ENCODE measurements at places on chromosomes 3 and 15. TPM values are rescaled to one million over a fixed set of nuclear protein-coding genes. Genes with fewer than 3 reads are reported as not detected.

GRCh38 chr15:71136159-71136783, 21.0 kb downstream of the THSD4 start:
- no peak for DNase-seq
- H3K27me3 ChIP-seq, result peaks cover 14% of the 10 kb centered on the region
- H3K4me3 ChIP-seq, result no peak overlapping the region
- H3K36me3 ChIP-seq, result no peaks in the 10 kb centered on the region

DNA sequence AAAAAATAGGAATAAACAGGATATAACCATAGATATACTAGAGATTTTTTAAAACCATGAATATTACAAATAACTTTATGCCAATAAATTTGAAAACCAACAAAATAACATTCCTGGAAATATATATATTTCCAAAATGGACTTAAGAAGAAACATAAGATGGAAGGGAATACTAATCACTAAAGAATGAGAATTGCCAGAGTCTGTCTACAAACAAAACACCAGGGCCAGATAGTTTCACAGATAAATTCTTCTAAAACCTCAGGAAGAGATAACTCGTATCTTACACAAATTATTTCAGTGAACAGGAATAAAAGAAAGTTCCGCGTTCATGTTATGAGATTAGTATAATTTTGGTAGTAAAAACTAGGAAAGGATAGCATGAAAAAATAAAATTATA, 107.3 kb downstream of the HERC1 start:
- peaks cover 28% of the 10 kb centered on the region for H3K36me3 ChIP-seq
- DNase-seq, result no peak
- no peak overlapping the region for H3K4me3 ChIP-seq

The STAG1 gene
- 32.3 TPM for total RNA-seq

The UCN2 gene
- not detected for total RNA-seq

DNA sequence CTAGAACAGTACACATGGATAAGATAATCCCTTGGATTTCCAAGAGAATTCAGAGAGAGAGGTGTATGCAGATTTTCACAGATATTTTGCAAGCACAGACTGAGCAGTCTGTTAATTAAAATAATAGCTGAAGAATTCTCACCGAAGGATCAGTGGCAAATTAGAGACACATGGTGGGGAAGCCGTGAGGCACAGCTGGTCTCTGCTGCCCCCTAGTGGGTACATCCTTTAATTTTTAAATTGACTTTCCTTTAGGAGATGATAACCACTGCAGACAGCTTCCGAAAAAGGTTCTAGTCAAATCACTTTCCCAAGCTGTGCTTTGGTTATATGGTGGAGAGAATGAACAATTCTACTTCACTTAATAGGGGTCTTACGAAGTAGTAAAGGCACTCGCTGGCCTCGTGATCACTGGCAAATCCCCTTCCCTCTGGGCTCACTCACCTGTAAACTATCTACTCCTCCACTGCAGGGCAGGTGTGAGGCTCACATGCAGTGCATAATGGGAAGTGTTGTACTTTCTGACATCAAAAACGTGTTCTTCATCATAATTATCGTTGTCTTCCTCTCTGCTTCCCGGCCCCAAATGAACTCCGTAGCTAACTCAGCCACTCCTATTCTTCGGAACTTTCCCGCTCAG, 19.5 kb downstream of the MESD start:
- H3K4me3 ChIP-seq, result no peak overlapping the region
- H3K27ac ChIP-seq, result no peak overlapping the region
- H3K27me3 ChIP-seq, result no peaks in the 10 kb centered on the region
- peak; percentile 67 for DNase-seq
- peaks cover 14% of the 10 kb centered on the region for H3K36me3 ChIP-seq

- H3K36me3 ChIP-seq, result no peaks in the 10 kb centered on the region
- no peak overlapping the region for H3K4me3 ChIP-seq
- no peak for DNase-seq
These were observed 98.7 kb upstream of the ANKRD28 start for GRCh38 chr3:15896500-15896899.

DNA sequence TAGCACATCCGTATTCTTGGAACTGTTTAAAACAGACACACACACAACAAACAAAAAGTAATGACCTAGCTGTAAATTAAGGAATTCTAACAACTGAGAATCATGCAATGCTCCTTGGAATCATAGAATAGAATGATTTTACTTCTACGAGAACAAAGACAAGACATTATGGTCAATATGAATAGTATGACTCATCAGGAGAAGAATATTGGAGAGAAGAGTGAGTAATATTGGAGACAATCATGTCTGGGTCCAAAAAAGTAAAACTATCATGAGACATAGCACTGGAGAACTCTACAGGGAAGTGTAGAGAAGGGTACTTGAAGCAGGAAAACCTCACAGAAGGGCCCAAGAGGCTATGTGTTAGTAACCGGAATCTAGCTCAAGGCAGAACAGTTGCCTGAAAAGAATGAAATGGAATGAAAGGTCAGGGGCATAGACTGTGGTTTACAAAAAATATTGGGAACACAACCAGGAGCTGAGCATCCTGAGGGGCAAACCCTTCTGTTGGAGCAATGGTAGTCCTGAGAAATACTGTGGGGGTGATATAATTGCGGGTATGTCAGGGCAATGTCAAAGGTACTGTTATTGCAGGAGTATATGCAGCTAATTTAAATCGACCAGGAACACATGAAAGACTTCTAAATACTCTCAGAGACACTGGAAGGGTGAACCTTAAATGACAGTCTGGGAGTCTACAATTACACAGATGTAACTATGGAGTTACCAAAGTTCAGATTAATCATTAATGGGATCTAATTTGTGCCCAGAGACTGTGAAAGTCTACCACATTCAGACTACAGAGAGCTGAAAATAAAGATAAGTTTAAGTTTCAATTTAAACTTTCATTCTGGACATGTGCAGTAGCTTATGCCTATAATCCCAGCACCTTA, 201.2 kb downstream of the BCHE start:
- H3K4me3 ChIP-seq, result no peak overlapping the region
- H3K27me3 ChIP-seq, result no peaks in the 10 kb centered on the region
- H3K27ac ChIP-seq, result no peak overlapping the region

The TMEM40 gene
- total RNA-seq, result not detected

DNA sequence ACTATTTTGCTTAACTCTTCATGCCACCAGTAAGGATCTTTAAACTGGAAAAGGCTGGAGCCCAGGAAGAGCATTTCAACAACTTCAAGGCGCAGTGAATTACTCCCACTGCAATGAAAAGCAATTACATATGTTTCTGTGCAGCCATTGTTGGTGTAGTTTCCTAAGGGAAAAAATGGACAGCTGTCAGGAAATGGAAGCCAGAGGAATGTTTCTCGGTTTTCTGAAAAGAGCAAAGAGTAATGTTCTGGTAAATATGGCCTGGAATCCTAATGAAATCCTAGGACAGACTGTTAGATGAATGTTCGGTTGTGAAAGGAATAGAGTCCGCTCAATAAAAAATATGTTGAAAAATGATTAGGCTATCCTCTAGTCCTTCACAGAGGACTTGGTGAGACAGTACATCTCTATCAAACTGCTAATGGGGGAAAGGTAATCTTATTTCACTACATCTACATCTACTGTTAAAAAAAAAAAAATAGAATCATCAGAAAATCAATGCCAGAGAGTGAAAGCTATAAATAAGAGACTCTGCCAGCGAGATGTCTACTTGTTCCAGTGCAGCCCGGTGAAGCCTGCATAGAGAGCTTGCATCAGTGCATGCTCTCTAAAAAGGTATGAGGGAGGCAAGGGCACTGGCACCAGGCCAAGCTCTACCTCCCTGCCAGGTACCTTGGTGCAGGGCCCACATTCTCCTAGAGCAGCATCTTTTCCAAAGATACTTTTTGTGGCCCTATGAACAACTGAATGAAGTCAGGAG, 68.2 kb upstream of the TJP1 start:
- H3K4me1 ChIP-seq, result no peaks in the 10 kb centered on the region
- no peak for DNase-seq
- no peak overlapping the region for H3K27ac ChIP-seq
- no peak overlapping the region for H3K4me3 ChIP-seq
- no peaks in the 10 kb centered on the region for H3K36me3 ChIP-seq

The CRYBG3 gene
- total RNA-seq, result 6.9 TPM

The NR2E3 gene
- total RNA-seq, result not detected

DNA sequence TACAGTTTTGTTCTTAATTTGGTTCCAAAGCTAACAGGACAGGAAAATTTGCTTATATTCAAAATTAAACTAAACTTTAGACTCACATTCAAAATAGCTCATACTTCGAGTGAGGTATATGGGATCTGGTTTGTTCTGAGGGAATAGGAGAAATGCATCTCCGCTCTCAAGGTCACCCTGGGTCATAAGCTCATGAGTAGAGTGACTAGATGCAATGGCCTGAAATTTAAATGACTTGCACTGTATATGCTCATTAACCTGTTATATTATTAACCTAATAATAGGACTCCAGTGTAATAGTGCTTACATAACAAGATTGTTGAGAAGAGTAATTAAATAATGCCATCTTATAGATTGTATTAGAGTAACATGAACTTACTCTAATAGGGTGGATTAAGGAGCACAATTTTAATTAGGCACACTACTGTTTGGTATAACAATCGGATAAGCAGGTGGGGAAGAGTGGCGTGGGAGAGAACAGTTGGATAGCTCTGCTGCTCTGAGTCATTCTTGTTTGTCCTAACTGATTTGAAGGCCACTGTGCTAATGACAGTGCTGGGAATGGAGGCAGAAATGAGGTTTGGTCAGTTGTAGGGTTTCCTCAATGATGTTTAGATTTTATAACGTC, 5.2 kb downstream of the NKTR start:
- H3K4me3 ChIP-seq, result no peak overlapping the region
- no peak for DNase-seq
- no peak overlapping the region for H3K27ac ChIP-seq
- peaks cover 67% of the 10 kb centered on the region for H3K4me1 ChIP-seq

DNA sequence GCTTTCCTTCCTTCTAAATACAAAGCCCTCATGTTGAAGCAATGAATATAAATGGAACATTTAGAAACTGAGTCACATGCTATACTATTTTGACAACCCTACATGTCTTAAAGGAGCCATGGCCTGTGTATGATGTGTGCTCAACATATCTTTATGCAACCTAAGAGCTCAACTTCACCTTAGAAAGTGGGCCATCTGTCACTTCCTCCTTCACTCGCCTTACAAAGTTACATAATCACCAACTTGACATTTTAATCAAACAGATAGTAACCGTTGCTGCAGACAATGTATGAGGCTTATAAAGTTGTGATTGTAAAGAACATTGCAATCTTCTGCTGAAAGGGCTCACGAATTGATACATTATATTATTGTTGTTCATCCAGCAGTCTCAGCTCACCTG, 163.6 kb downstream of the SERPINI1 start:
- no peaks in the 10 kb centered on the region for H3K36me3 ChIP-seq
- H3K4me3 ChIP-seq, result no peak overlapping the region
- no peaks in the 10 kb centered on the region for H3K4me1 ChIP-seq
- peaks cover 11% of the 10 kb centered on the region for H3K27me3 ChIP-seq
- no peak overlapping the region for H3K27ac ChIP-seq

DNA sequence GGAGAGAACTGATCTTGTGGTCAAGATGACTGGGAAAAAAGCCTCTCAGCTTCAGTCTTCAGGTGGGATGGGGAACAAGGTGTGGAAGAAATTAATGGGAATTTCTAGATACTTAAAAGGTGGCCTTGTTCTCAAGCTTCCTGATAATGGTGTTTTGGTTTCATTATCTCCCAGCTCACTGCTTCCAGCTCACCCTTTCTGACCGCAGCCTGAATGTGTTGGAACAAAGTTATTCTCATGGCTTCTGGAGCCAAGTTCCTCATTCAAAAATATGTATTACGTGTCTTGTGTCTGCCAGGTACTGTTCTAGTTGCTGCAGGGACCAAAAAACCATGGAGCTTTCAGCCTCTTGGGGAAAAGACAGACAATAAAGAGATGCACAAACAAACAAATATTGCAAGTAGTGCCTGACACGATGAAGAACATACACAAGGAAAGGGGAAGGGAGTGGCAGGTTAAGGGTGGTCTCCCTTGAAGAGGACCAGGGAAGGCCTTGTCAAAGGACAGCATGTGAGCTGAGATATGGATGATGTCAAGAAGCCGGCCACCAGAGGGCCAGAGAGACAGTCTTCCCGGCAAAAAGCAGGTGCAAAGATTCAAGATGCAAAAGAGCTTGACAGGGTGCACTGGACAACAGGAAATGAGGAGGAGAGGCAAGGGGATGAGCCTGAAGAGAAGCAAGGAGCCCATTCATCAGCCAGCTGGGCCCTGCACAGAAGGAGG, 35.5 kb downstream of the ARRDC4 start:
- no peak overlapping the region for H3K4me3 ChIP-seq
- H3K36me3 ChIP-seq, result no peaks in the 10 kb centered on the region
- DNase-seq, result peak; percentile 12
- H3K4me1 ChIP-seq, result peaks cover 10% of the 10 kb centered on the region
- no peaks in the 10 kb centered on the region for H3K27me3 ChIP-seq
- no peak overlapping the region for H3K27ac ChIP-seq

The LEKR1 gene
- total RNA-seq, result 0.56 TPM

The LSG1 gene
- 35.3 TPM for total RNA-seq

DNA sequence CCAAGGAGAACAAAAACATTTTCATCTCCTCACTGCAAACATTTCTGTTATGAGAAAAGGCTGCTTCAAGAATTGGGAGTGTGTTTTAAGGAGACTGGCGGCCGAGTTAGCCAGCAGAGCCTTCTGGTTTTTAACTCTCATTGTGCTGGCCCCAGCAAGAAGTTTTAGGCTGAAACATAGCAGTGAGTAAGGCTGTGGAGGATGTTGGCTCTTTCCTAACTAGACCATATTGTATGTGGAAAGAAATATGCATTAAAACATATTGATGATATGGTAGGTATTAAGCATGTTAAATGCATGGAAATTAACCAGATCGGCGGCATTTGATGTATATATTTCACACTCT, 90.7 kb downstream of the TIGIT start:
- H3K27ac ChIP-seq, result no peak overlapping the region
- no peak for DNase-seq
- H3K4me1 ChIP-seq, result peaks cover 8% of the 10 kb centered on the region
- H3K4me3 ChIP-seq, result peak overlapping the region; percentile 68
- H3K36me3 ChIP-seq, result no peaks in the 10 kb centered on the region

GRCh38 chr3:22969276-22969675, 233.9 kb upstream of the UBE2E2 start:
- no peaks in the 10 kb centered on the region for H3K4me1 ChIP-seq
- H3K36me3 ChIP-seq, result no peaks in the 10 kb centered on the region
- H3K27me3 ChIP-seq, result no peaks in the 10 kb centered on the region
- DNase-seq, result no peak
- no peak overlapping the region for H3K4me3 ChIP-seq

- no peaks in the 10 kb centered on the region for H3K4me1 ChIP-seq
- no peaks in the 10 kb centered on the region for H3K36me3 ChIP-seq
- no peak for DNase-seq
- H3K27ac ChIP-seq, result no peak overlapping the region
- no peak overlapping the region for H3K4me3 ChIP-seq
These were observed 11.7 kb upstream of the P3H2 start for GRCh38 chr3:190132371-190132770.

GRCh38 chr3:63295806-63296205, 17.7 kb downstream of the SYNPR start:
- H3K27me3 ChIP-seq, result no peaks in the 10 kb centered on the region
- H3K4me3 ChIP-seq, result no peak overlapping the region
- H3K4me1 ChIP-seq, result no peaks in the 10 kb centered on the region
- no peak overlapping the region for H3K27ac ChIP-seq
